ENCODE measurements at places on chromosomes 7 and 10.

GRCh38 chr7:73992101-73992562 lies 35.8 kb upstream of the ELN start:
- no peak for DNase-seq

GRCh38 chr7:44059219-44060090 lies 5.9 kb downstream of the PGAM2 start:
- no peak for DNase-seq

DNA sequence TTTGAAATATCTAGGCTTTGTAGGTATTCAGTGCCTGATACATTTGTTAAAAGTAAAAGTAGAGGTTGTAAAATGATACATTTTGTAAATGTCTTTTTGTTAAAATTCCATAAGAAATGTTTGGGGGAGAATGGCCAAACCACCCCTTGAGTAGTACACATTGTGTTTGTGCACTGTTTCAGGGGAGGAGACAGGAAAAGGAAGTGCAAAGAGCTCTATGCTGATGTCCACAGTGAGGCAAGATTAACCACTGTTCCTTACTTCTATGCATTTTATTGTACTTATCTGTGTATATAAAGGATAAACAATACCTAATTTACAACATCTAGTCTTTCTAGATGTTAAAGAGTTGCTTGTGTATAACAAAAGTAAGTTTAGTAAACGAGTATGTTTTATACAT lies 7.4 kb upstream of the CYCS start:
- DNase-seq: no peak

GRCh38 chr10:86603256-86603655 lies 51.1 kb upstream of the OPN4 start:
- no peak for DNase-seq

DNA sequence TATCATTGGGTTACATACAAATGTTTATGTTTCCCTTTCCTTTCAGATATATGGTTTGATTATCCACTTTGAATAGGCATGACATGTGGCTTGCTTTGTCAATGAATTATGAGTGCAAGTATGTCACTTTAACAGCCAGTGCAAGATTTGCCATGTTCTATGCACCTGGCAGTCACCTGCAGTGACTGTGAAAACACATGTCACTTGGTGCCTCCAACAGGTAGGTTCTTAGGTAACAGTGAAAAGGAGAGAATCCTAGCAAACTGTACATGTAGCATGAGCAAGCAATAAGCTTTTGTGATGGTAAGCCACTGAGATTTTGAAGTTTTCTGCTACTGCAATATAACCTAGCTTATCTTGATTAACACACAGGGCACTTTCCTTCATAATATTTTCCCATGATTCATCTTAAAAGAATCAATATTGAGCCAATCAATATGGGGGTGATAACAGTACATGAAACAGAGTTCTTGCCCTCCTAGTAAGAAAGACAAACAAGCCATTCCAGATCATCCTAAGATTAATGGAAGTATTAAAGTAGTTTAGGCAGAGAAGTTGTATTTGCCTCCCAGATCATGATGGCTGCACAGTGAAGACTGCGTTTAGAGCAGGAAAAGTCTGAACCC lies 7.9 kb upstream of the RALA start:
- no peak for DNase-seq

Measured in activated T-helper 1 cell treated with Interleukin-2 at 50 U/mL for 16 hours (primary cell).